HepG2 (cell line): ENCODE measurements at places on chromosomes 12 and 14. TPM values are rescaled to one million over a fixed set of nuclear protein-coding genes. Genes with fewer than 3 reads are reported as not detected.

DNA sequence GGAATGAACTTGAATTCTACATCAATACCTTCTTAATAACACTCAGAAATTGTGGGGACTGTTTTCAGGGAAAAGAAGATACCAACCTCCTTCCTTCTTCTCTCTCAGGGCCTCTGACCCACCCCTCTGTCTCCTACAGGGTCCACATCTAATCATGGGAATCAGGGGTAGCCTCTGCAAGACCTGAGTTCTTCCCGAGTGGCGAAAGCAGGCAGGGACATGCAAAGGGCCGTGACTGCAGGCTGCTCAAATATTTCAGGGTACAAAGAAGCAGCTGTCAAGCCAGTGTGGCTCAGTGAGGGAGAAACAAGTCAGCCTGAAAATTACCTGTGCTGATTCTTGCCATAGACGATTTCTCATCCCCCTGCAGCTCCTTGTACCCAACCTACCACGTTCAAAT lies 123.1 kb upstream of the PARP11 start:
- no peak overlapping the region for H3K4me3 ChIP-seq
- H3K27me3 ChIP-seq: no peaks in the 10 kb centered on the region
- H3K27ac ChIP-seq: no peak overlapping the region
- H3K4me1 ChIP-seq: peaks cover 72% of the 10 kb centered on the region

GPR84 gene
- total RNA-seq: not detected in 2 replicates

DNA sequence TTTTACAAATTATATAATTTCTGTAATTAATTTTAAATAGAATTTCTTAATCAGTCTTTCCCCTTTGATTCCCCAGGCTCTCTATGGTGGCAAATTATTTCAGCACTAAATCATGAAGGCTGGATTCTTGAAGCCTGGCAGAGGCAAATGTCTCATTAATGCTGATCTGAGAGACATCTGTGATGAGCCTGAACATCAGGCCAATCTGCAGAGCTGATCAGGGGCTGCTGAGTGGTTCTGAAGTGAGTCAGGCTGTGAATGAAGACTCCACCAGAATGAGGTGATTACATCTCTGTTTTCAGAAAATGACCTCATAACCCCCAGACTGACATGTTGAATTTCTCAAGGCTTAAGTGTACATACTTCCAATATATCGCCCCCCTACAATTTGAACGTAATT lies 124.2 kb upstream of the MIS18BP1 start:
- no peaks in the 10 kb centered on the region for H3K36me3 ChIP-seq
- DNase-seq: no peak
- H3K4me3 ChIP-seq: no peak overlapping the region
- no peaks in the 10 kb centered on the region for H3K4me1 ChIP-seq
- H3K27ac ChIP-seq: no peak overlapping the region

- H3K27me3 ChIP-seq: no peaks in the 10 kb centered on the region
- no peak for DNase-seq
- no peaks in the 10 kb centered on the region for H3K4me1 ChIP-seq
- H3K27ac ChIP-seq: no peak overlapping the region
These were observed 20.9 kb upstream of the BLTP3B start for GRCh38 chr12:100163416-100164152.

- no peak overlapping the region for H3K4me3 ChIP-seq
- no peak for DNase-seq
- no peaks in the 10 kb centered on the region for H3K36me3 ChIP-seq
- no peaks in the 10 kb centered on the region; the same call in 1 of the 2 replicates for H3K27me3 ChIP-seq
These were observed 152.7 kb downstream of the DPF3 start for GRCh38 chr14:72740966-72741825.

- H3K27me3 ChIP-seq: no peaks in the 10 kb centered on the region; the same call in 2 of the 3 replicates
- no peak overlapping the region for H3K4me3 ChIP-seq
- no peak for DNase-seq
- no peak overlapping the region for H3K27ac ChIP-seq
- no peaks in the 10 kb centered on the region for H3K36me3 ChIP-seq
These were observed 7.3 kb downstream of the GPR84 start for GRCh38 chr12:54356951-54357356.

KRT2 gene
- not detected in 2 replicates for total RNA-seq

GRCh38 chr14:77989441-77989991 lies 180.7 kb upstream of the NRXN3 start:
- no peak overlapping the region for H3K4me3 ChIP-seq
- no peaks in the 10 kb centered on the region for H3K36me3 ChIP-seq
- H3K4me1 ChIP-seq: no peaks in the 10 kb centered on the region
- DNase-seq: no peak
- H3K27ac ChIP-seq: no peak overlapping the region

DNA sequence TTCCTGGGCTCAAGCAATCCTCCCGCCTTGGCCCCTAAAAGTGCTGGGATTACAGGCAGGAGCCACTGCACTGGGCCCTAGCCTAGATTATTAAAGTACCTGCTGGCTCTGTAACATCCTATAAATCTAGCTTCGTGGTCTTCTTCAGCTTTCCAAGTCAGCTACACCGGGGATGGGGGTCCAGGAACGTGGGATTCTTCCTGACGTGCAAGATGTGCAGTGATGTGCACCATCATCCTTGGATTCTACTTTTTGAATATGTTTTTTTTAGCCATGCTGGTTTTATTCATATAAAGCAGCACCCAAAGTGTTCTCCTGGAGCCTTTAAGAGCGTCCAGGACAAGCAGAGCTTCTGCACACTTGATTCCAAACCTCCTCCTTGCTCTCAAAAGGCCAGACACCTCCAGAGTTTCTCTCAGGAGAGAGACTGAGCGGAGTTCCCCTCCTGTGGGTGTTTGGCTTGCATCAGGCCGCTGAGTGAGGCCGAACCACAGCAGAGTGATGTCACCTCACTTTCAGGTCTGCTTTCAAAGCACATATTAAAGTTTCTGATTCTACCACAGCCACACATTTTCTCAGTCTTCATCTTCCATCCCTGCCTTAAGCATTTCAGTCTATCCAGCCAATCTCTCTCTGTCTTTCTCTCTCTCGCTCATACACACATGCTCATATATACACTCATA lies 33.4 kb downstream of the VCPKMT start:
- DNase-seq: no peak
- H3K27me3 ChIP-seq: no peaks in the 10 kb centered on the region
- H3K36me3 ChIP-seq: no peaks in the 10 kb centered on the region
- no peak overlapping the region for H3K27ac ChIP-seq
- no peak overlapping the region for H3K4me3 ChIP-seq
- H3K4me1 ChIP-seq: no peaks in the 10 kb centered on the region; the same call in 1 of the 2 replicates

FOXA1 gene
- 58.1 and 58.6 TPM in 2 replicates for total RNA-seq

ARID2 gene
- 15.9 and 16.4 TPM in 2 replicates for total RNA-seq

DNA sequence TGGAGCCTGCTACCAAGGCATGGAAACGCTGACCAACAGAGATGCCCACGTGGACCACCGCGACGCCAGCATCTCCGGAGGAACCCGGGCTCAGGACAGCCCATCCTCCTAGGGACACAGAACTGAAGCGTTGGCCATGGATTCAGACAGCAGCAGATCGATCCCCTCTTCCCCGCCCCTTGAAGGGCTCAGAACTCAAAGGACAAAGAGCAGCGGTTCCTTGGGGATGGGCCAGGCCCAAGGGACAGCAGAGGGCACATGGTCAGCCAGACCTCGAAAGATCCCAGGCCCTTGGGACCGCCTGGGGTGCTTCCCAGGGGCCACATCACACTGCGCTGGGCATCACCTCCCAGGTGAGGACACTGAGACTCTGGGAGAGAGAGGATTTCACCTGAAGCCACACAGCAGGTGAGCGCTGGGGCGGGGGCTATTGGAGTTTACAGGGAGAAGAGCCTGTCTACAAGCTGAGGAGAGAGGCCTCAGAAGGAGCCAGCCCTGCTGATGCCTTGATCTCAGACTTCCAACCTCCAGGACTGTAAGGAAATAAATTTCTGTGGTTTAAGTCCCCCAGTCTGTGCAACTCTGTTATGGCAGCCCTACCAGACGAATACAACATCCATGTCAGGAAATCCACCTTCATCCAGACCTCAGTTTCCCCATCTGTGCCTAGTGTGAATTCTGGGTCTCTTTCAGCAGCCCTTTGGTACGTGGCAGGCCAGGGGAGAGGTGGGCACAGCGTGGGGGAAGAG lies 49.4 kb downstream of the CCNK start:
- DNase-seq: no peak
- no peak overlapping the region for H3K4me3 ChIP-seq
- peaks cover 8% of the 10 kb centered on the region; the same call in 1 of the 2 replicates for H3K4me1 ChIP-seq
- peaks cover 26% of the 10 kb centered on the region; the same call in 2 of the 3 replicates for H3K36me3 ChIP-seq
- no peaks in the 10 kb centered on the region for H3K27me3 ChIP-seq

RIMKLB gene
- total RNA-seq: 0.21 and 0.33 TPM in 2 replicates

GRCh38 chr12:49929581-49929980 lies 21.0 kb upstream of the AQP2 start:
- H3K36me3 ChIP-seq: no peaks in the 10 kb centered on the region
- no peak overlapping the region for H3K4me3 ChIP-seq
- H3K27me3 ChIP-seq: no peaks in the 10 kb centered on the region
- H3K4me1 ChIP-seq: no peaks in the 10 kb centered on the region

MSRB3 gene
- 1.4 and 1.5 TPM in 2 replicates for total RNA-seq

GRCh38 chr14:88552876-88553275 lies 1.9 kb downstream of the PTPN21 start:
- no peak overlapping the region for H3K4me3 ChIP-seq
- H3K4me1 ChIP-seq: peaks cover 32% of the 10 kb centered on the region
- no peaks in the 10 kb centered on the region; the same call in 1 of the 2 replicates for H3K36me3 ChIP-seq
- DNase-seq: peak; percentile 51
- no peaks in the 10 kb centered on the region for H3K27me3 ChIP-seq

GRCh38 chr12:59808317-59808910 lies 212.6 kb downstream of the SLC16A7 start:
- peak; percentile 11 for DNase-seq
- no peaks in the 10 kb centered on the region for H3K36me3 ChIP-seq
- no peak overlapping the region for H3K27ac ChIP-seq
- no peak overlapping the region for H3K4me3 ChIP-seq
- H3K4me1 ChIP-seq: no peaks in the 10 kb centered on the region
- H3K27me3 ChIP-seq: no peaks in the 10 kb centered on the region

GRCh38 chr12:66061557-66062289 lies 68.8 kb downstream of the LLPH start:
- no peak overlapping the region for H3K4me3 ChIP-seq
- H3K36me3 ChIP-seq: no peaks in the 10 kb centered on the region
- H3K4me1 ChIP-seq: peaks cover 34% of the 10 kb centered on the region
- no peak overlapping the region for H3K27ac ChIP-seq
- no peaks in the 10 kb centered on the region for H3K27me3 ChIP-seq
- no peak for DNase-seq

GRCh38 chr14:105141486-105142281 lies 26.9 kb downstream of the JAG2 start:
- no peak overlapping the region for H3K4me3 ChIP-seq
- DNase-seq: no peak
- H3K27ac ChIP-seq: no peak overlapping the region
- peaks cover 27% of the 10 kb centered on the region; the same call in 2 of the 3 replicates for H3K27me3 ChIP-seq
- no peaks in the 10 kb centered on the region for H3K36me3 ChIP-seq

DNA sequence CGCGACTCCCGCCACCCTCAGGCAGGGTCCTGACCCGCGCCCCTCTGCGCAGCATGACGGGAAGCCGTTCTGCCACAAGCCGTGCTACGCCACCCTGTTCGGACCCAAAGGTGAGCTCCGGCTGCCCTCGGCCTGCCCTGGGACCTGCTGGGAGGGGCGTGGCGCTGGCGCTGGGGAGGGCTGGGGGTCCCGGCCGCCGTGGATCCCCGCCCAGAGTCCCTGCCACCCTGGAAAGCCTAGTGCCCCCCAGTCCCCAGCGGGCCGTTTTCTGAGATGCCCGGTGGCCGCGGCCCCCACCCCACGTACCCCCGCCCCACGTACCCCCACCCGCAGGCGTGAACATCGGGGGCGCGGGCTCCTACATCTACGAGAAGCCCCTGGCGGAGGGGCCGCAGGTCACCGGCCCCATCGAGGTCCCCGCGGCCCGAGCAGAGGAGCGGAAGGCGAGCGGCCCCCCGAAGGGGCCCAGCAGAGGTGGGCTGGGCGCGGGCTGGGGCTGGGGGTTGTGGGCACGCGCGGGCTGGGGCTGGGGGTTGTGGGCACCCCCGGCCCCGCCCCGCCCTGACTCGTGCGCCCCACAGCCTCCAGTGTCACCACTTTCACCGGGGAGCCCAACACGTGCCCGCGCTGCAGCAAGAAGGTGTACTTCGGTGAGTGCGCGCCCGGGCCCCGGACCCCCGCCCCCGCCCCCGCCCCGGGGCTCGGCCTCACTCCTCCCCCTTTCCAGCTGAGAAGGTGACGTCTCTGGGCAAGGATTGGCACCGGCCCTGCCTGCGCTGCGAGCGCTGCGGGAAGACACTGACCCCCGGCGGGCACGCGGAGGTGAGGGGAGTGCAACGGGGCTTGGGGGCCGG lies 4.0 kb downstream of the CRIP2 start:
- DNase-seq: no peak
- H3K4me3 ChIP-seq: no peak overlapping the region
- H3K27me3 ChIP-seq: peaks cover 15% of the 10 kb centered on the region
- H3K4me1 ChIP-seq: peaks cover 51% of the 10 kb centered on the region
- H3K27ac ChIP-seq: no peak overlapping the region
- H3K36me3 ChIP-seq: no peaks in the 10 kb centered on the region

DNA sequence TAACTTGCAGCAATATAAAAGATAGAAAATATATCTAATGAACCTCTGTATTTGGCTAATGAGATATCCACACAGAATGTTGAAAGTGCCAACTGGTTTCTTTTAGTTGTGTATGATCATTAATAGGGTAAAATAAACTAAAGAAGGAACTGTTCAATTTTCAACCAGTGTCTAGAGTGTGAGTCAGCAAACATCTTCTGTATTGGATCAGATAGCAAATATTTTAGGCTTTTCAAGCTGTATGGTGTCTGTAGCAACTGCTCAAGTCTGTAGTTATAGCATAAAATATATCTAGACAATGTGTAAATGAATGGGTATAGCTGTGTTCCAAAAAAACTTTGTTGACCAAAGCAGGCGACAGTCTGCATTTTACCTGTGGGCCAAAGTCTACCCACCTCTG lies 23.5 kb upstream of the NOVA1 start:
- no peak for DNase-seq
- H3K27me3 ChIP-seq: no peaks in the 10 kb centered on the region
- H3K27ac ChIP-seq: no peak overlapping the region
- H3K4me3 ChIP-seq: no peak overlapping the region

TMEM52B gene
- total RNA-seq: not detected in 2 replicates

RAP1B gene
- 92.7 and 129 TPM in 2 replicates for total RNA-seq

KRT74 gene
- not detected in 2 replicates for total RNA-seq

GRCh38 chr14:100085462-100085861 lies 20.2 kb downstream of the EVL start:
- no peaks in the 10 kb centered on the region for H3K4me1 ChIP-seq
- H3K27me3 ChIP-seq: no peaks in the 10 kb centered on the region
- H3K4me3 ChIP-seq: no peak overlapping the region

- no peaks in the 10 kb centered on the region for H3K27me3 ChIP-seq
- H3K27ac ChIP-seq: no peak overlapping the region
- H3K36me3 ChIP-seq: no peaks in the 10 kb centered on the region
- no peaks in the 10 kb centered on the region for H3K4me1 ChIP-seq
- no peak overlapping the region for H3K4me3 ChIP-seq
These were observed 45.9 kb downstream of the IFNG start for GRCh38 chr12:68113644-68114043.
